Testis (tissue), 5 donors: ENCODE measurements at places on chromosomes 2 and 18.

DNA sequence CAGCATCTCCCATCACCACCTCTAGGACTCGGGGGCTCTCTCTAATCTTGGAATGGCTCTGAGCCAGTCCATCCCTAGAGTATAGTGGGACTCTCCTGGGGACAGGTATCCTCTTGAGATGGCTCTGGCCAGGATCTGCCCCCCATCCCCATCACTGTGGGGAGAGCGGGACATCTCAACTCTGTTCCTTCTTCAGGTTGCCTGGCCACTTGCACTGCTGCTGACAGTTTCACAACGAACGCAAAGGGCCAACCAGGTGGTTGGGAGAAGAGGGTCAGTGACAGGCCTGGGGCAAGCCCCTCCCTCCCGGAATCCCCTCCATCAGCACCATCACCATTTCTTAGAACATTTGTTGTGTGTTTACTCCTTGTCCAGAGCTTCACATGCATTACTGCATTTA, 62.6 kb downstream of the CIB4 start:
- no peak for DNase-seq

- no peak for DNase-seq
Observed at GRCh38 chr2:160431441-160431840, 62.2 kb downstream of the RBMS1 start.

DNA sequence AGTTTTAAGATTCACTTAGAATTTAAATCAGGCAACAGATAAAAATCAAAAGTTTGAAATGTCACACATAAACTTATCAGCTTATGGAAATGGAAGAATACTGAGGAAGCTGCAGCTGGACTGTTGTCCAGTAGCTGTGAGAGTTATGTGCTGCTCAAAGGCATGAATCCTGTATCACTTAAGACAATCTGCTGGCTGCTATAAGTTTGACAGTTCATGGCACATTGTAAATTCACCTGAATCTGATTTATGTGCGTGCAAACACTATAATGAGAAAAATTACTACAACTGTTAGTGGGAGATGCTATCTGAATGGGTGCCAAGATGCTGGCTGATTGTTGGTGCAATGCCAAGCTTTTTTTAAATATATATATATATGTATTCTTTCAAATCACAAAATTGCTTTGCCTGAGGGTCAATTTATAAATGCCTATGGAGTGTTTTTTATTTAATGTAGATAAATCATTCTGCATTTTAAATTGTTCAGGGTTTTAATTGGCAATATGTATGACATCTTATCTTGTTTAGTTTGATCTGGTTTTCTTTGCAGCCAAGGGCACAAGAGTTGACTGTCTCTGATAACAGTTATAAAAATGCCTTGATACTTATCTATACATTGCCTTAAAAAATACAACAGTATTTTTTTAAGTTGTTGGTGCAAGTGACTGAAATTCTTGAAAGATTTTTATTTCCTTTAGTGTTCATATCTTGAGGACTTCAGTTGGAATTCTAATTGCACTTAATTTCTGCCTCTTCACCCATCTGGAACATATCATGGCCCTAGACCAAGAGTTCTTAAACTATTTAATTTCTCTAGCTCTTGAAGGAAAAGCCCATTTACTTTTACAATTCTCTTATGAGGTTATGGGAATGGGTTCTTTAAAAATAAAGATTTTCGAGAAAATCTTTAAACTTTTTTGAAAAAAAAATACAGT, 48.7 kb downstream of the CAVIN2 start:
- DNase-seq, result no peak

GRCh38 chr2:200399636-200400035, 93.1 kb downstream of the SPATS2L start:
- no peak for DNase-seq

DNA sequence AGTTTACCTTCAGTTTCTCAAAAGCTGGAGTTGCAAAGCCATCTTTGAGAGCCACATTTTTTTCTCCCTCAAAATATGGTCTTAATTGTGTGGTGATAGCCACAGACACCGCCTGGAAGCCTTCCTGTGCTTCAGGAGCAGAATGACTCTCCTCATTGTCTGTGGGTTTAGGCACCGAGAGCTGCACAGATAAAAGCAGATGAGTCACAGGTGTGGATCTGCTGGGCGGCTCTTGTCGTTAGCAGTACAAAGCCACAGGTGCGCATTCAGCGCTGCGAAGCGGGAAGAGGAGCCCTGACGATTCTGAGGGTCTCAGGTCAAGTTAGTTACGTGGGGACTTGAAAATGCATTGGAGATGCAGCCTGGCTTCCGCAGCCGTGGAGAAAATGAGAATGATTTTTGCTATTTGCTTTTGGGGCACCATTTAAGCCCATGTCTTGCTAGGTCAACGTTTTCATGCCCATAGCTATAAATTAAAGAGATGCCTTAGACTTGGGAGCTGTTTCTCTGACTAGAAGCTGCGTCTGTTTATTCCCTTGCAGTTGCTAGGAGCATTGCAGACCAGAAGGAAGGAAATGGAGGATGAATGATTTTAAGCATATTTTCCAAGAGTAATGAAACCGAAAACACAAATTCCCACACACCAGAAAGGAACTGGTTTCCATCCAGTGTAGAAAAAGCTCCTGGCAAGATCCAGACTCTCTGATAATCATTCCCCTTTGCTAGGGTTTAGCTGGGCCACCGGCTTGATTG, 51.5 kb downstream of the KLHL29 start:
- DNase-seq, result no peak

DNA sequence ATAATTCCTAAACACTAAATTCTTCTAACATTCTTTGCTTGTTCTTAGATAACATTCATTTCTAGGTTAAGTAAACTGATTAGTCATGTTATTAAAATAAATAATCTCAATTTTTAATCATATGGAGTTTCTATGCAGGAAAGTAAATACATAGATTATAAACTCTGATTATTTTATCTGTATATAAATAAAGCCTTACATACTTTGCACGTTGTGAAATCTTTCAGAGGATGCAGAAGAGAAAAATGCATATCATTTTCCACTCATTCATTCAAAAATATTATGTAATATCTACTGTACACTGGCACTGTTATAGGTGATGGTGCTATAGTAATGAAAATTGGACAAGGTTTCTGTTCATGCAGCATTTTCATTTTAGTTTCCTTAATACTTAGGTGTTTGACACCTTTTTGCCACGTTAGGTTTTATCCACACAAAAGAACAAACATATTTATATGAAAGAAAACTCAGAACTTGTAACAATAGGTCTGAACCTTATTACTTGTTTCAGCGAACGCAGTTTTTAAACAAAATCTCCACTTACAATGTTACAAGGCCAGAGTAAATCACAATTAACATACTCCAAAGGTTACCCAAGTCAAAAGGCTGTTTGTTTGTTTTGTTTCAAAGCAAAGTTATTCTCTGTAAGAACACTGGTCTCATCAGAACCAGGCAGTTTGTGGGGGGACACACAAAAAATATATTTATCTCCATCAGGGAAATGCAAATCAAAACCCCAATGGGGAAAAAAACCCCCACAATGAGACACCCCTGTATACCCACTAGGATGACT, 27.4 kb downstream of the ADAM17 start:
- no peak for DNase-seq

DNA sequence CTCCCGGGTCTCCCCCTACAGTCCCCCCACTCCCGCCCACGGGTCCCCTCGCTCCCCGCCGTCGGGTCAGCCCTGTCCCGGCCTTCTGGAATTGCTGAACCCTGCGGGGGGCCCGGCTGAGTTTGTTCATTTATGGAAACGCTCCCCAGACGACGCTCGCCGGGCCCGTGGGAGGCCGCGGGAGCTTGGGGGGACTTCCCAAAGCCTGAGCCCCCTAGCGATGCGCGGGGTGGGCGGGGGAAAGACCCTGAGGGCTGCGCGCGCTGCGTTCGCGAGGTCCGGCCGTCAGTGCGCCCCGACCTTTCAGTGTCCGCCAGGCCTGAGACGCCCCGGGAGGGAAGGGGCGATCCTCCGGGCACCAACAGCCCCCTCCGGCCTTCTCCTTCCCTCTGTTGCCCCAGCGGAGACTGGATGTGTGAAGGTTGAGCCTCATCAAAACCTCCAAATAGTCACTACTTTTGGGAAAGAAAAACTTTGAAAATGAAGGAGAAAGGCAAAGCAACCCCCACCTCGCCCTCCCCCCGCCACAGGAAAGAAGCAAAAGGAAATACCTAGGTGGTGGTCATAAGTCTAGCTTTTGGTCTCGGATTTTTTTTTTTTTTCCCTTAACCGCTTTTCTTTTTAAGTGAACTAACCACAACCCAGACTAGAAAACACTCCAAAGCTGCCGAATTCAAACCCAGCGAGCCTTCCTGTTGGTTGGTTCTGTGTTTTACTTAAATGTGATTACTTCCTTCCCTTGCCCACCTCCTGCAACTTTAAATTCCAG, 509 bp upstream of the CYS1 start:
- DNase-seq, result no peak

- no peak for DNase-seq
Observed at GRCh38 chr2:68263632-68264031, 11.3 kb upstream of the PPP3R1 start.

DNA sequence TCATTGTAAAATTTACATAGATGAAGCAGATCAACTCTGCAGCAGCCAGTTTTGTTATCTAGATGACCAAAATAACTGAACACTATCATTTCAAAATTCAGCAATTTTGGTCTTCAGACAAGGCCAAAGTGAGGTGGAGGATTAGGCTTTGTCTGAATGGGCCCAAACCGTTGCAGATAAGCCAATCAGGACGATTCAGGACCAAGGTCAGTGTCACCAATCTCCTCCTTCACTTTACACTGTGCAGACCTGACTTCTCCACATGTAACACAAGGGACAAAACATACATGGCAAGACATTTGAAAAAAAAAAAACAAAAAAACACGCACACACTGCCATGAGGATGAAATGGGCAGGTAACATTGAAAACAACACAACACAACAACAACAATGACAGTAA, 211.2 kb downstream of the NAPG start:
- no peak for DNase-seq

DNA sequence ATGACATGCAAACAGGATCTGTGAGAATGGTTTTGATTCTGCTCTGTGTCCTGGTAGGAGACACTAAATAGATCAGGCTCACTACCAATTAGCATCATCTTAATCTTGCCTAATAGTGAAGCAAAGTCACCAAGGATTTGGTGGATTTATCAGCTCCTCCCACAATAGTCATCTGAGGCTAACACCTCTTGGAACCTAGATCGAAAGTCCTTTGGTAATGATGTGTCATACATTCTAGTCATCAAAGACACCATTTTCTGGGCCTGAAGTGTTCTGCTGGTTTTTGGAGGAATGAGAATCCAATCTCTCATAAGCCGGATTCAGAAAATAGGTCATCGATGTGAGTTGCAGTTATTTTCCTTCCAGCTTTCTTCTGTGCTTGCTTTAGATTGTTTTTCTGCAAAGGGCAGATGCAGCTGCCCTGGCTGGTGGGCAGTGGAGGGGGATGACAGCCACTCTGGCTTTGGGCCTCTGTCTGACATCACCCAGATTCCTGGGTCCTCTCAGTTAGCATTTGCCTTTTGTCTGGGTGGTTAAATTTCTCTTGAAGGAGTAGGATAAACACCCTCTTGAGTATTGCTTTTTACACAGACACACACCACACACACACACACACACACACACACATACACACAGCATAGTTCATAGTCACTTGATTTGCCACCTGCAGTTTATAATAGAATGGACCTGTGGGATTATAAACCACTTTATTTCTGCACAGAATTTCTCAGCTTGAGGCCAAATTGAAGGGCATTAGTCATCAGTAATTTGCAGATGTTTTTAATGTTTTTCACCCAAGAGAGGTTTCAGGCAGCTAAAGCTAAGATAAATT, at the start of gene MYO3B:
Gene MYO3B, plus strand, starts transcription at position 198 of the 832 bp plus-strand sequence. Its CDS starts 141 bp downstream, at position 339.
- no peak for DNase-seq

- peak; percentile 58 for DNase-seq
Observed at GRCh38 chr2:231387904-231388724, 7.4 kb upstream of the B3GNT7 start.

DNA sequence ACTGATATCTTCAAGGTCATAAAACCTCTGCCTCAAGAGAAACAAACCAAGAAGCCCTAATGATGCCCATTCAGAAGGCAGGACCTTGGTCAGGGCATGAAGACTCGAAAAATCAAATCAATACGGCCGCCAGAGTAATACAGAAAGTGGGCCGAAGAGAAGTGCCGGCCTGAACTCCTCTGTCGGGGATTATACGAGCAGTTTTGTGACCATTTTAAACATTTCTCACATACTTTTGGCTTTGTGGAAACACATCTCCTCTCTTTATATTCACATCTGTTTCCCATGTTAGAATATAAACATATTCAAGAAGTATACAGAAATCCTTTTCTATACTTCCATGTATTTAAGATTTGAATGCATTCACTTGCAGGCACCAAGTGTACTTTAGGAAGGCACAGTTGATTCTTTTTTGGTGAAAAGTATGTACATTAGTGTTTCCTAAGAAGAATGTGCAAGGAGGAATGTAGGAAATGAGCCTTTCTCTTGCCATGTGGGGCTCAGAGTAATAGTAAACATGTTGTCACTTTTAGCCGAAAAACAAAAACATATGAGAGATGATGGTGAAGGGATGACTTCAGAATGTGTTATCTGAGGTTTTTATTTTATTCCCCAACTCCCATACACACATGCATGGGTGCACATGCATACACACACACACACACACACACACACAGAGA, 707.9 kb upstream of the ID2 start:
- no peak for DNase-seq

- no peak for DNase-seq
Observed at GRCh38 chr2:218129458-218130135, 3.8 kb downstream of the CXCR2 start.

- DNase-seq, result no peak
Observed at GRCh38 chr2:159454185-159454584, 162.2 kb downstream of the BAZ2B start.

DNA sequence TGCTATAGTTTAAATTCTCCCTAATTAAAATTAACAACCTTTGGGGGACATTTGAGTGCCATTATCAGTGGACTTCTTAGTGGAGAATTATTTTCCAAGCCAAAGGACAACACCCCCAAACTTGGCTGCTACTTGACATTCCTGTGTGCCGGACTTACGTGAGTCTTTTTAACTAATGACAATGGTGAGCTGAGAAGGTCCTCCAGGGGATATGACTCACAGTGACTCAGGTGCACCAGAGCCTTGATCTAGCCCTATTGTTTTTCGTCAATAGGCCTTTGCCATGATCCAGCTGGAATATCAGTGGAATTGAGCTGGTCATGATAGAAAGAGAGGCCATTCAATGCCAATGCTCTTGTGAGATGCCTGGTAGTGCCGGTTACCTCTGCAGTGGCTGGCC, 118.1 kb upstream of the CXCR4 start:
- DNase-seq, result no peak

GRCh38 chr2:207073801-207074678, 91.7 kb downstream of the KLF7 start:
- no peak for DNase-seq
